ENCODE measurements at places on chromosomes 5 and 9.

DNA sequence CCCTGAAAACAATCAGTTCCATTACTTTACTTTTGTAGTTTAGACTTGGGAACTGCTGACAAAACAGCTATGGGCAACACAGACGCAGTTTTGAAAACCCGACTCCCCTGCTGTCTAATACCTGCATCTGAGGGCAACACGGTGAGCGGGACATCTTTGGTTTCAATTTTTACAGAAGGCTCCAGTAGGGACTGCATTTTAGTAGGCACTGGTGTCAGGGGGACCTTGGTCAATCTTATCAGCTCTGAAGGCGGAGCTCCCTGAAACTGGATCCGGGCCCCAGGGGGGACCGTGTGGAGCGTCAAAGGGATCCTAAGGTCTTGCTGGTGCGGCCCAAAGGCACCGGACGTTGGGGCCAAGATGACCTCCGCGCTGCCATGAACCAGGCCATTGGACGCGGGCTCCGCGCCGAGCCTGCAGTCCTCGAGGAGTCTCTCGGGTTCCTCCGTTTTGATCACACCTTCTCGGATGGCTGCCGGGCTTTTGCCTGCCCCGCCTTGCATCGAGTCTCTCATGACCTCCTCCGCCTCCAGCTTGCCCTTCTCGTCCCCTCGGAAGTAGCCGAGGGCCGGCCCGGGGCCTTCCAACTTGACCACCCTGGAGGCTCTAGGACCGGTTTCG, 1.1 kb downstream of the SOX30 start:
- DNase-seq, result no peak

GRCh38 chr5:122107016-122107415, 22.3 kb upstream of the ZNF474 start:
- DNase-seq, result no peak

DNA sequence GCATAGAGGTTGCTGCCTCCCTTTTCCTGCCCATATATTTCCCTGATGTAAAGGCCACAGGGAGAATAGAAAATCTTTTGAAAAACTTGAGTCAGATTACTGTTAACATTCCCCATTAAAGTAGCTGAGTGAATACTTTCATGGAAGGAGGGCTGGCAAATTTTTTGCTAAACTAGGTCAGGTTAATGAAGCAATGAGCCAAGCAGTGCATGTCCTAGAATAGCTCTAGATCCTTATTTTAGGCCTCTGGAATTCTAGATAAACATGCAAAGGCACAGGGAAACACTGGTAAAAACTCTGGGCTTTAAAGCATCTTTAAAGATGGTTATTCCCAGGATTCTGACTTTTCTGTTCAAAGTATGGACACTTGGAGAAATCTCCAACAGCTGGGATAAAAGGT, 27.9 kb downstream of the TTC1 start:
- DNase-seq, result no peak

DNA sequence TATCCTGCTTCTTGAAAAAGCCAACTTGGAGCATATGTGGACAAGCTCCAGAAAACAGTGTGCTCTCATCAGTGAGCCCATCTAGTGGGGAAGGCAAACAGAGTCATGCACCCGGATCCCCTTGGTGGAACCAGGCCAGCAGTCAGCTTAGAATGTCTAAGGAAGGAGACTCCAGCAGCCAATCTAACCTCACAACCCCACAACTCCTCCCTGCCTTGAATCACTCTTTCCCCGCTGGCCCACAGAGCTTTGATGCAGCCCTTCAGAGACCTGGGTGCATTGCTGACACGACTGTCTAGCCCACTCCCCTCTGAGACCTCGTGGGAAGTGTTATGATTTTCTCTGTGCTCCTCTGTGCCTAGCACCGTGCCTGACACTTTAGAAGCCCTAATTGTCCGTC, 623.7 kb downstream of the BNC2 start:
- DNase-seq, result no peak

- DNase-seq, result no peak
Observed at GRCh38 chr9:14345354-14346230, 31.7 kb upstream of the NFIB start.

GRCh38 chr9:75186767-75187380, 98.6 kb downstream of the OSTF1 start:
- DNase-seq, result no peak

DNA sequence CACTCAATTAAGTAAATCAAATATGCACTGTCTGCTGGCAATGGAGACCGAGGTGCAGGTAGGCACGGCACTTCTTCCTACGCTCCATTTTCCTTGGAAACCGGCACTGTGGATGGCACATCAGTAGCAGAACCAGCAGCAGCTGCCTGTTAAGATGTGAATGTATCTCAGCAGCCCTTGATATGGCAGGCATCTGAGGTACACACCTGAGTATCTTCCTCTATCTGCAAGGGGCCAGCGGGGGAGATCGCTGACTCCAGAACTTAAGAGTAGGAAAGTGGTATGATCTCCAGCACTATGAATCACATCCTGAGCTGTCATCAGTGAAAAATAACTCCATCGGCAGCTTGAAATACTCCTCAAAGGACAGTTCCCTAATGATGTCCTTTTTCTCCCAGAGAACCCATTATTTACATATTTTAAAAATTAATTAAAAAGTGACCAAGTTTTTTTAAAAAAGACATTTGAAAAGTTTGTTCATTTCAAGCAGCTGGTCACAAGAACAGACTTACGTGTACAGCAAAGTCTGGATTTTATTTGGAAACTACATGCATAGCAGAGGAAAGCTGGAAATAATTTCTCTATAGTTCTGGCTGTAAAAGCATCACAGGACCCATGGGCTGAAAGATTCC, 97.1 kb downstream of the ADAMTS12 start:
- no peak for DNase-seq

DNA sequence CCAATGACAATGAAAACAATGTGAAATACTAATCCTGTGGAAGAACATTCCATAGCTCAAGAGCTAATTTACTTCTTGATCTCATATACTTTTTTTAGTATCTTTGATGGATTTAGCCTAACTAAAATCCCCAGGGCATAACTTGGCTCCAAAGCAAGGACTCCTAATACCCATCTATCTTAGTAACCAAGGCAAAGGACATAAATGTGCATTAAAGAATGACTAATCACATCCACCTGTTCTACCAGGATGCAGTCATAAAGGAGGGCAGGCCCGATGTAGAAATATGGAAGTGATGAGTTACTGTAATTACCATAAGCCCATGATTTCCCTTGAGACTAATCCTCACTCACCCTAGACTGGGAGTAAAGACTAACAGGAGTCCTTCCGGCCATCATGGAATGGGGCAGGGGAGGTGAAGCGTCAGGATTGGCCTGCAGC, 56.9 kb downstream of the KIF24 start:
- DNase-seq, result no peak

DNA sequence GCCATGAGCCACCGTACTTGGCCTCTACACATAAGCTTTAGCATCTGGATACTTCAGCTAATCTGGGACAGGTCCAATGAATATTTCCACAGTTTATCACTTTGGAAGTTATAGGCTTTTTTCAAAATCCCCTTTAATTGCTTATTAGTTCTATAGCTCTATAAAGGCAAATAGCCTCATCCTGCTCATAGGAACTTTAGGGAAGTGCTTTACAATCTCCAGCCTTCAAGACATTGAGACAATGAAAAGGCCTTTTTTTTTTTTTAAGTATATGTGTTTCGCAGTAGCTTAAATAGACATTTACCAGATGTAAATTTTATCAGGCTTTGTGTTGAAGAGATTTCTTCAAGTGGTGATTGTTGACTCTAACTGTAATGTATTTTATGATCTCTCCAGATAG, 224.2 kb downstream of the ARL15 start:
- no peak for DNase-seq

GRCh38 chr9:120937596-120937995, 11.0 kb upstream of the TRAF1 start:
- no peak for DNase-seq

GRCh38 chr9:136316271-136316751, 11.0 kb upstream of the GPSM1 start:
- no peak for DNase-seq

DNA sequence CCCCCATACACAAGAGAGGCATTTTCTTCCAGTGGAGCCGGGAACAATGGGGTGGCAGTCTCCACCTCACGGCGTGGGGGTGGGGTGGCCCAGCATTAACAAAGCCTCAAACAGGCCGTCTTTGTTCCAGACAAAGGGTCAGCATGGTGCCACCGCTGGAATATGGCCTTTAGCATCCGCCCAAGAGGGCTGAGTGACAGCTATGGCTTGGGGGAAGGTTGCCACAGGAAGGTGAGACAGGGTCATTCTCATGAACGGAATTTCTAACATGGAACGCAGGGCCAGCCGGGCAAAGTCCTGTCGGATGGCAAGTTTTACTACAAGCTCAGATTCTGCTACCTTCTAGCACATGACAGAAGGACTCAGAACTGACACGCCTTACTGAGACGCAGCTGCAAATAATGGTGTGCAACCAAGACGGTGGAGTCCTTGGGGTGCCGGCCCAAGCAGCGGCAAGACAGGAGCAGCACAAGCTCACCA, 64.0 kb downstream of the OTULIN start:
- DNase-seq, result no peak

- no peak for DNase-seq
Observed at GRCh38 chr9:76912636-76913275, 6.8 kb upstream of the PRUNE2 start.

- DNase-seq, result no peak
Observed at GRCh38 chr9:116378873-116379272, 225.3 kb downstream of the PAPPA start.

DNA sequence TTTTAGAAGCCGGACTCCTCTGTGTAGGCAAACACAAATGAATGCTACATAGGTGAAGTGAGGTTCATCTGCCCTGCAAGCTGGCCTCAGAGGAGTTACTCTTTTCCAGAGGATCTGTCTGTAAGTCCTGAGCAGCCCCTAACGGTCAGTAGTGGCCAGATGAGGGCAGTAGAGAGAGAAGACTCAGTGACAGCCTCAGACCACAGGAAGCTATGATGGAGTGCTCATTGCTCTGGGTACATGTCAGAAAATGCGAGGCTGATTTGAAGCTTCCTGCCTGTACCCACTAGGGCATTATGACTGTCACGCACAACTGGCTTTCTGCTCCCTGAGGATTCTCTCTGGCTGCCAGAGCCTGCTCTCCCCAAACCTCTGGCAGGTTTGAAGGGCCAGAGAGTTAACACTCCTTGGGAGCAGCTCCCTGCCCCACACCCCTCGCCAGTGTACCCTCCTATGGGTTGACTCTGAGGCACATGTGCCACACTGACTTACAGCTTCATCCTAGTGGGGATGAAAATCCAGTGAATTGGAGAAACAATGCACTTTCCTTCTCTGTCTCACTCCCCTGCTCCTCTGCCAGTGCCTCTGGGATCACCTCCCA, 141.5 kb downstream of the GABRG2 start:
- no peak for DNase-seq

DNA sequence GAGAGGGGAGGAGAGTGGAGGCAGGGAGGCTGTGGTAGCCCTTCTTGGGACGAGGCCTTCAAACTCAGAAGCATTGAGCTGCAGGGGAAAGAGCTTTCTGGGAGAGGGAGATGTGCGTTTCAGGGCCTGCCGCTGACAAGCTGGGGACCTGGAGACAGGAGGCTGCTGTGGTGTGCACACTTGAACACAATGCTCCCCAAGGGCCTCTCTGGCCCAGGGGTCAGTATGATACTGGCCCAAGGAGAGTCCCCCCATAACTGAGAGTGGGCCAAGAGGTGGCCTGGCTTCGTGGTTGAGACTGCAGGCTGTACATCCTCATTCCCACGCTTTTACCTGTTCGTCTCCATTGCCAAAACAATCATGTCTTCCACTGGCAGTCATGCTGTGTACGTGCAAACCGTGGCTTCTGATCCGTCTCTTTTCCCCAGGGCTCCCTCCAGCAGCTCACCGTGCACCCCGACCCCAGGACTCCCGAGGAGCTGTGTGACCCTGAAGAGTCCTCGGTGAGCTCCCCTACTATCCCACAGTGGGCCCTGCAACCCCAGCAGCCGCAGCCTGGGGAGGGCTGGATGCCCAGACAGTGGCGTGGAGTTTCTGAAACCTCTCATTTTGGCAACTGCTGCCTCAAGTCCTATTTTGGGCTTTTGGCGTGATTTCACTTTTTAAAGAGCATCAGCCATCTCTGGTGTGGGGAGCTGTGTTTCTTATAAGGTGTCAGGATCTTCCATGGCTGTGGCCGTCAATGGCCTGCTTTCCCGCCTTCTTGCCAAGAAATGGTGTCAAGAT, 43.4 kb downstream of the COL15A1 start:
- no peak for DNase-seq

- no peak for DNase-seq
Observed at GRCh38 chr9:117963493-117964090, 259.4 kb downstream of the TLR4 start.

- DNase-seq, result no peak
Observed at GRCh38 chr5:98517560-98518366, 255.7 kb upstream of the RGMB start.

GRCh38 chr5:167452136-167452535, 839.3 kb upstream of the WWC1 start:
- no peak for DNase-seq

- no peak for DNase-seq
Observed at GRCh38 chr5:55063220-55063863, 39.1 kb upstream of the GZMA start.

DNA sequence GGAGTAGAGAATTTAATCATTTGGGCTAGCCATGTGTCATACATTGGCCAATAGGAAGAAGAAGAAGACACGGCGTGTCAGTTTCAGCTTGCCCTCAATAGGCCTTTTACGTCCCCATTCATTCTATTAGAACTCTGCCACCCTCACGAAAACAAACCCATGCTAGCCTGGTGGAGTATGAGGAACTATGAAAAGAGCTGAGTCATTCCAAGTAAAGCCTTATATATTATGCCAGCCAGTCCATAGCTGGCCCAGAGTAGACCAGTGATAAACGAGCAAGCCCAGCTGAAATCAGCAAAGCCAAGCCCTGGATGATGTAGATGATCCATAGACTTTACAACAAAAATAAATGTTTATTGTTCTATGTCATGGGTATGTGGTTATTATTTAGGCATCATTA, 895.1 kb downstream of the TLE1 start:
- DNase-seq, result no peak

GRCh38 chr9:19101203-19101602, 1.5 kb downstream of the HAUS6 start:
- no peak for DNase-seq

DNA sequence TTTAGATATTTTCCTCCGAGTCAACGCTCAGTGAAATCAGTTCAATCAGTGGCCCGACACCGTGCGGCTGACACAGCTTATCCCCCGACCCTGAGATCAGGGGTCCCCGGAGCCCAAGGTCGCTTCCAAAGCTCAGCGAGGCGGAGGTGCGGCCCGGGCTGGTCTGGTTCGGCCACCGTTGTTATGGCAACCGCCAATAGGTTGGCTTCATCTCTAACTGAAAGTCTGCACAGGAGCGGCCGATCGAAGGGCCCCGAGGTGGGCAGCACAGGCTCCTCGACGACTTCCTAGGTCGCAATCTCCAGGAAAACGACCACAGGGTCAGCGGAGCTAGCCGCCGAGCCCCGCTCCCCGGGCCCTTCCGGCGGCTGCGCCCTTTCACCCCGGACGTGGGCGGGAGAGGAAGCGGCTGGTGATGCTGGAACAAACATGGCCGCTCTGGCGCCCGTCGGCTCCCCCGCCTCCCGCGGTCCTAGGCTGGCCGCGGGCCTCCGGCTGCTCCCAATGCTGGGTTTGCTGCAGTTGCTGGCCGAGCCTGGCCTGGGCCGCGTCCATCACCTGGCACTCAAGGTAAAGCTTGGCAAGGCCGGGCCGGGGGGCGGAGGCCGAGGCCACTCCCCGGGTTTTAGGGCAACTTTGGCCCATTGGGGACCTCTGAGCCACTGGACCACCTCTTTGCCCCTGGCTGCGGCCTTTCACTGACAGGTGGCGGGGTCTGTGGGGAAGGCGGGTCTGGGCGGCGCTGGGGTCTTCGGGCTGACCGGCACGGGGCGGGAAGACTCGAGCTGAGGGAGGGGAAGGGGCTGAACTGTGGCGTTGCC, at the start of gene GPR107:
Gene GPR107, plus strand, starts transcription at position 403 of the 821 bp plus-strand sequence. Its CDS starts 27 bp downstream, at position 430.
- no peak for DNase-seq
